ENCODE measurements at places on chromosomes 11 and 22.

GRCh38 chr11:111523343-111523742, 8.8 kb downstream of the HOATZ start:
- no peak for DNase-seq

DNA sequence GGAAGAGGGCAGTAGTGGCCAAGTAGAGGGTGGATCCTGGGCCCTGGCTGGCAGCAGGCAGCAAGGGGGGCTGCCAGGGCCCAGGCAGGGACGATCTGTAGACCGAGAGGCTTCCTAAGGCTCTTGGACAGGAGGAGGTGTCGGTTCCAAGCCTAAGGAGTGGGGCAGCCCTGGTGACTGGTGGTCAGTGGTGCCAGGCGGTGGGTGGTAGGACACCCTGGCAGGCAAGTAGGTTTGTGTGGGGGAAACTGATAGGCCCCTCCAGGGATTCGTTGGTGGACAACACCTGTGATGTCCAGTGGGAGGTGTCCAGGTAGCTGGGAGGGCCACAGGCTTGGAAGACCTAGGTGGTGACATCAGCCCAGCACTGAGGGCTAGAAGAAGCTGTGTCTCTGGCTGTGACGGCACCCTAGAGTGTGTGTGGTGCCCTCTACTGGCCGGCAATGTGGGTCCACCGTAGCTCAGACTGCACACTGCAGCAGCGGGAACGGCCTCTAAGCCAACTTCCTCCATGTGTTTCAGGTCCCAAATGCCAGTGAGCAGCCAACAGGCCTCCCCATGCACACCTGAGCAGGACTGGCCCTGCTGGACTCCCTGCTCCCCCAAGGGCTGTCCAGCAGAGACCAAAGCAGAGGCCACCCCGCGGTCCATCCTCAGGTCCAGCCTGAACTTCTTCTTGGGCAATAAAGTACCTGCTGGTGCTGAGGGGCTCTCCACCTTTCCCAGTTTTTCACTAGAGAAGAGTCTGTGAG, 9.4 kb upstream of the SAMM50 start:
- DNase-seq, result peak; percentile 69

DNA sequence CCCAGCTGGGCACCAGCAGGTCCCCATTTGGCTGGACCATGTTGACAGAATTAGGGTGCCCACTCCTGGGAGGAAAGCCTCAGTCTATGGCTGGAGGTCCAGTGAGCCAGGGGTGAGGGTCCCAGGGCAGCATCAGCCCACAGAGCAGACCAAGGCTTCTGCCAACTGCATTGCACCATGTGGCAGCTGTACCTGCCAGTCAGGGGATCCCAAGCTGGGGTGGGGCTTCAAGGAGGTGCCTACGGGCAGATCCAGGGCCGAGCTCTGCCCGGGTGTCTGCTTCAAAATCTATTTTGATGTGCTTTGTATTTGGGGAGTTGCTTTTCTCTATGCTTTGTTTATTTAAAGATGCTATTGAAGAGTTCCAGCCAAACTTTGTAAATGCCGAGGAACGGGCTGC, 10.4 kb downstream of the GP1BB start:
- DNase-seq, result no peak

DNA sequence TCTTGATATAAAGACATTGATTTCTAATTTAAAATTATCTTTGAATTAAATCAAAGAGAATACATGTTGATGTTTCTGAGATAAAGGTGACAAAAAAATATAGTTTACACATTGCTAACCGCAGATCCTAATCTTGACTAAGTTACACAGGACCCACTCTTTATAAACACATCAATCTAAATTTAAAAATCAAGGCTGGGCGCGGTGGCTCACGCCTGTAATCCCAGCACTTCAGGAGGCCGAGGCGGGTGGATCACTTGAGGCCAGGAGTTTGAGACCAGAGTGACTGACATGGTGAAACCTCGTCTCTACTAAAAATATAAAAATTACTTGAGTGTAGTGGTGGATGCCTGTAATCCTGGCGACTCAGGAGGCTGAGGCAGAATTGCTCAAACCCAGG, 1.9 kb downstream of the ARFGAP3 start:
- no peak for DNase-seq

DNA sequence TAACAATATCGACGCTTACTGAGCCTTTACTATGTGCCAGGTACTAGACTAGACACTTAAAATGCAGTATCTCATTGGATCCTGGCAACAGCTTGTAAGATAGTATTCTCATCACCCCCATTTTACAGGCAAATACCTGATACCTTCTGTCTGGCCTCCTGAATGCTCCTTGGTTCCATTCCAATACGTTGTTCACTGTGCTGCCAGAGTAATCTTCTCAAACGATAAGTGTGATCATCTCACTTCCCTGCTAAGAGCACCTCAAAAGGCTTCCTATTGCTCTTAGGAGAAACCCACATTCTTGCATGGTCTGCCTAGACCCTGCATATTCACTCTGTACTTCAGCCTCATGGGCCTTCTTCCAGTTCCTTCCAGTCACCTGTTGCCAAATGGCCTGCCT, 1.3 kb upstream of the NRIP3 start:
- DNase-seq, result no peak

DNA sequence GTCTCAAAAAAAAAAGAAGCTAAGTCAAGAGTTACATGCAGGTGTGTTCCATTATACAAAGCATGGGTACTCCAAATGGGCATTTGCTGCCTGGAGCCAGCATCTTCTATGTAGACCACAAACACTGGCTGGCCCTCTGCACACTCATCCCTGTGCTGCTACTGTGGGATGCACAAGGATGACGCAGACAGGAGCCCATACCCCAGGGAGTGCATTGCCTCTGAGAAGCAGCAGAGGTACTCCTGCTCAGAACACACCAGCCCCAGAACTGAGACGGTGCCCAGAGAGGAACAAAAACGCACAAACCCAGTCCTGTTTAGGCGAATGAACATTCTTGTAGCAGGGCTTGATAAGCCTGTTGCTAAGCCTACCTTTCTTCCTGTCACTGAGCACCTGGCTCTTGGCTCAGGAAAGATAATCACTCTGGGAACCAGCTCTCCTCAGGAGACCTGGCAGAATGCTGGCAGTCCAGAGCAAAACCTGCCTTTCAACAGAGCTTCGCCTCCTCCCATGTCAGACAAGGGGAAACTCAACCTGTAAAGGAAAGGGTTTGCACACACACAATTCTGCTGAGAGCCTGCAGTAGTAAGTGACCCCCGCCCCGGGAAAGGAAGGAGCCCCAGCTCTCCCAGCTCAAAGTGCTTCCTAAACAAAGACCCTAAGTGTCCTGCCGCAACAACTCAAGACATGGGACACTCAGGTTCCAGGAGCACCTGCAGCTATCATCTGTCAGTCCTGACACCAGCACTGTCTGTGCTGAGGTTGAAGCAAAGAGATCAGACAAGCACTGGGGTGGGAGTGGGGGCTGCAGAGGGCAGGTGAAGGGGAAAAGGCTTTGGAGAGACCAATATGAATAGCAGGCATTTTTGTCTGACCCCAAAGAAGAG, 145.7 kb downstream of the TENM4 start:
- no peak for DNase-seq

DNA sequence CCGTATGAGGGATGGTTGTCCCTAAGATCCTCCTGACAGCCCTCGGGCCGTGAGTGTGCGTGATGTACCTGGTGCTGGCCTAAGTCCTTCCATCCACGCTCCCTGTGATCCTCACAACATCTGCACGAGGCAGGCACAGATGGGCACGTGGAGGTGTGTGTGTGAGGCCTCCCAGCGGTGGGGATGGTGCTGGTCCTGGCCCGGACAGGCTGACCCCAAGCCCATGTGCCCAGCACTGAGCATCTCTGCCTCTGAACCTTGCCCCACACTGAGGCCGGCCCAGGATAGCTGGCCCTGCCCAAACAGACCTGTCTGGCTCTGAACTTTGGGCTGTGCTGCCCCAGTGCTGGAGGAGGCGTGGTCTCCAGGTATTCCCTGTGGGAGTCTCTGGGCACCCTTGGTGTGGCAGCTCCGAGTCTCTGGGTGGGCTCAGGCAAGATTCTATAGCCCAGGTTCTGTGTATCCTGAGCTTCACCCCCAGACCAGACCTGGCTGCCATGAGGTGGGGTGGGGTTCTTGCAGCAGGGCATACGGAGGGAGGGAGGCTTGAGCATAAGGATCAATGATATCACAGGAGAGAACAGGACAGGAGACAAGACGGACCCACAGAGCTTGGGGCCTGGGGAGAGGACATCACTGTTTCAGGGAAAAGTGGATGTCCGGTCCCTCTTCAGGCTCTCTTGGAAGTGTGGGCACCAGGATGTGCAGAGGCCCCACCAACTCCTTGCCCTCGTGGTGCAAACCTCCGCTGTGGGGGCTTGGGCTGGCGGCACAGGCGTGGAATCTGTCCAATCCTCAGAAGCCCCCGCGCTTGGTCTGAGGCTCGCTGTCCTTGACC, 881.8 kb downstream of the BRD1 start:
- DNase-seq, result no peak

GRCh38 chr22:19036229-19036522, 86.0 kb downstream of the DGCR2 start:
- no peak for DNase-seq

DNA sequence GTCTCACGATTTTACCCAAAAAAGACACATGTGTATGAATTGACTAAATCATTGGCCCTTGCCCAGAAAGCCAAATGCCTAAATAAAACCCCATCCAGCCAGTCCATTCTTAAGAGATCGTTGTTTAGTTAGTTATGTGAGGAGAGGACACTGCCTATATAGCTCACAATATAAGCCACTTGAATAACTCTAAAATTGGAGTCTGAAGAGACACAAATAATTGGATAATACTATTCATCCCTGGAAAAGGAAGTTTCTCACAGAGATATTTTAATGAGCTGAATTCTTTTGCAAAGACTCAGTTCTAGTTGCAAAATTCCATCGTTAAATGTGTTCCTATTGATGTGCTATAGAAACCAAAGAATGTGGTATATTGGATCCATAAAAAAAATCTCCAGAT, 176.7 kb downstream of the SOX6 start:
- DNase-seq, result no peak

DNA sequence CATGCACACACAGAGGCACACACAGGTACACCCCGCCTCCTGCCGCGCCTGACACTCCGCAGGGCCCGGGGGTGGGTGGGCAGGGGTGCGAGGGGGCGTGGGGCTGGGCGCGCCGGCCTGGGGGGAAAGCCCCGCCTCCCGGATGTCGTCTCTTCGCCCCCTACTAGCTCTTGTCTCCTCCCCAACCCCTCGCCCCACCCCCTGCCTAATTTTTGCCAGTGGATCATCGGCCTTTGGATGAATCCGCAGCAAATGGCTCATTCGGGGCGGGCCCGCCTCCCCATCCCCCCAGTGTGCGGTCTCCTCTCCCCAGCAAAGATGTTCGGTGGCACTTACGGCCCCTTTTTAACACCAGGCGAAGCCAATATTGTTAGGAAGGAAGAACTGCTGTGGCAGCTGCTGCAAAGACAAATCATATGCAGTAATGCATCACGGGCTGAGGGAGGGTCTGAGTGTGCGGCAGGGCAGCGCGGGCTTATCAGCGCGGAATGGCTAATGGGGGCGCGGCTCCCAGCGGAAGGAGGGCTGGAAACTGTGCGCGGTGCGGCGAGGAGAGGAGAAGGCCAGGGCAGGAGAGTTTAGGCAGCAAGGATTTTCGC, 13.4 kb upstream of the NECTIN1 start:
- DNase-seq, result no peak

- DNase-seq, result no peak
Measured at GRCh38 chr22:40363059-40363458, 7.3 kb upstream of the SGSM3 start.

DNA sequence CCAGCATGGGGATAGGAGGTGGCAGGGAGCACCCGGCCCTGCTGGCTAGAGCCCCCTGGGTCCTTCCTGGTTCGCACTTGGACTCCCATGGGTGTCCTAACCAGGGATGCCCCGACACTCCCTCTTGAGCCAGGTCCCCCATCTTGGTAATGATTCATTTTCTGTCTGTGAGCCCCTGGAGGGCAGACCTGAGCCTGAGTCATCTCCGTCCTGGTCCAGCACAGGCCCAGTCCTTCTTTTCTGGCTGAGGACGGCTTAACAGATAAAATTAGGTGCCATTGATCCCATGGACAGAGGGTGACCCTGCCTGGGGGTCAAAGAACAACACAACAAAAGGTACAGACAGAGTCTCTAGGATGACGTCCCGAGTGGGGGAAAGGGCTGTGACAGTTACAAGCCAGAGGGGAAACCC, 3.5 kb downstream of the RHOD start:
- no peak for DNase-seq

DNA sequence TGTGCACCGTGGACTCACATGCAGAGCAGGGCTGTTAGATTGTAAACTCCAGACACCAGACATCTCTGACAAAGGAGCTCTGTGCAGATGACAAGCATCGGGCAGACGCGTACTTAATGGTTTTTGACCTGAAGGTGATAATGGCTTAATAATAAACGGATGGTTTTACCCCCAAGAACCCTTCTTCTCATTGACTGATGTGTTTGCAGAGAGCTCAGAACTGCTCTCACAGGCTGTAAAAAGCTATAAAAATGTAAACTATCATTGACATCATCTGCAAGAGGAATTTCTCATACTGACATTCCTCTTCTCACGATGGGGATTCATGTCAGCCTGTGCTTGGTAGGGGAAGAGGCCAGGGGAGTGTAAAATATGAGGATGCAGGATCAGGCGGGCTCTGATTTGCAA, 8.6 kb upstream of the ARHGAP8 start:
- DNase-seq, result no peak

- no peak for DNase-seq
Measured at GRCh38 chr11:24198481-24198880, 298.4 kb upstream of the LUZP2 start.

DNA sequence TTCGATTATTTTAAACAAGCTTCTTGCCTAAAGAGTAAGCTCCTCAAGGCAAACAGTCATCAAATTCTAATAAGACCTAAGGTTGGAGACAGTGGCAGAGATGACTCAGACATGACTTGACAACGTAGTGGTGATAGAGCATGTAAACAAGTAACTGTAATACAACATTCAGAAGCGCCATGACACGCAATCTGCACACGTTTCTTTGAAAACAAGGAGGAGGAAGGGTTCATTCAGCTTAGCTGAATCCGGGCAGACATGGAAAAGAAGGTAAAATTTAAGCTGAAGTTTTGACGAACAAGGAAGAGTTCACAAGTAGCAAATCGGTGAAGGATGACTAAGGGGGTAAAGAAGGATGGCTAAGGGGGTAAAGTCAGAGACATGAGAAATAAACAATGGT, 152.4 kb upstream of the ZC3H12C start:
- no peak for DNase-seq

DNA sequence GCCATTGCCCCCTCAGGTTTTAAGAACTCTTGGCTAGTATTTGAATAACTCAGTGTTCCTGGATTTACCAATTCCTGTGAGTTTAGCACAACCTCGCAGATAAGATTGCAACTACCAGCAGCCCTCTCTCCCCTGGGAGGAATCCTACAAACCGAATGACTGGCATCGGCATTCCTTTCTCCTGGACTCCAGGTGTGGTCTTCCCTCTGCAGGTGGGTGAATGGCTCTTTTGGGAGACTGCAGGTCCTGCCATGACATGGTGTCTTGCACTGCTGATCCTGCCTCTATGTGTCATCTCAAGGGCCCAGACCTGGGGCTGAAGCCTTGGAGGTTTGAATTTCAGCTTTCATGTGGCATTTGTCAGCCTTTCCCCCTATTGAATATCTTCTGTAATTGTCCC, 105.6 kb downstream of the PKNOX2 start:
- DNase-seq, result no peak
